Calu3 (cell line): ENCODE measurements at places on chromosomes 4 and X.

- H3K27ac ChIP-seq: peak overlapping the region; percentile 57
- peaks cover 23% of the 10 kb centered on the region for H3K36me3 ChIP-seq
- peaks cover 63% of the 10 kb centered on the region for H3K4me1 ChIP-seq
- H3K4me3 ChIP-seq: no peak overlapping the region
Observed at GRCh38 chr4:142554412-142554811, 291.7 kb downstream of the INPP4B start.

DNA sequence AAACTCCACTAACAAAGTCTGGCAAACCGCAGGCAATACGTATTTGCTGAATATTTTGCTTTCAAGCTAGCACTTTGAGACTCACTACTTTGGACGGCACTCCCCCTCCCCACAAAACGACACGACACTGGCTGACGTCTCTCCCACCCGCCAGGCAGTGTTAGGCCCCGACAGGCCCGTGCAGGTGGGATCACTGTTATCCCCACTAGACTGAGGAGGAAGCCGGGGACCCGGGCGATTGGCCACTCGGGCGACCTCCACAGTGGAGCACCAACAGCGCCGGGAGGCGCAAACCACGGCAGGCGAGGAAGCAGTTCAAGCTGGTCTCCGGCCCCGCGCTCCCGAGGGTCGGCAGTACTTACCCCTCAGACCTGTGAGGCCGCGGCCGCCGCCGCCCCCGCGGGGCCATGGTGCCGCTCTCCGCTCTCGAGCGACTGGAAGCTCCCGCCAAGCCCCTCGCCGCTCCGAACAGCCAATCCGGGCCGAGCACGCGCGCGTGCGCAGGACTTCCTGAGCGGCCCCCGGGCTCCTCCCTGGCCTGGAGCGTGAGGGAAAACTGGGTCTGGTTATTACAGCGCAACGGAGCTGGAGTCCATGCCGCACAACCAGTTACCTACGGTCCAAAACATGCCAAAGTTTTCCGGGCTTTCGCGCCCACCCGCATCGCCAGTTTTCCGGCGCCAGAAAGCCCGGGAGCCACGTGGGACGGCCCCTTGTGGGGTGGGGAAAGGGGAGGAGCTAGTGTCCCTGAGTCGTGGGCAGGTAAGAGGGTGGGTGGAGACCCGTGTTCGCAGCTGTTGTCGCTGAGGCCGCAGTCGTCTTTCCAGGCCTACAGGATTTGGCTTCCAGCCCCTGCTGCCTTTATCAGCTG, at the start of gene CENPU:
CENPU (minus strand) TSS at position 443 of the 871 bp plus-strand sequence; CDS start at position 409, 34 bp downstream.
- H3K27me3 ChIP-seq: no peaks in the 10 kb centered on the region
- peaks cover 43% of the 10 kb centered on the region for H3K36me3 ChIP-seq
- DNase-seq: peak; percentile 93
- peak within 1 kb of the TSS; percentile 96 for H3K4me3 ChIP-seq
- H3K4me1 ChIP-seq: no peaks in the 10 kb centered on the region

DNA sequence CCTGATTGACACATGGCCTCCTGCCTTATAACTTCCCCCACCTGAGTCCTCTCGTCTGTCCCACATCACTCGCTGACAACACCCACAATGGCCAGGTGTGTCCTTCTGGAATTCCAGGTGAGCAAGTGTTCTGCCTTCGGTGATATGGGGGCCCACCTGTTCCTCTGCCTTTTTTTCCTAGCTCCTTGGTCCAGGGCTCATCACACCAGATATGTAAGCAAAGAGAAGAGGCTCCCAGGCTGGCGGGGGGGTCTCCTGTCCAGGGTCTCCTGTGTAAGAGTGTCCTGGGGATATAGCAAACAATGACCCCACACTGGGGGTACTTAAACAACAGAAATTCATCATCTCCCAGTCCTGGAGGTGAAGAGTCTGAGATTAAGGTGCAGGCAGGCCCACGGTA, 25.2 kb downstream of the P2RY8 start:
- H3K4me1 ChIP-seq: no peaks in the 10 kb centered on the region
- H3K27ac ChIP-seq: no peak overlapping the region
- no peak for DNase-seq
- peaks cover 33% of the 10 kb centered on the region for H3K27me3 ChIP-seq
- no peak overlapping the region for H3K4me3 ChIP-seq
- no peaks in the 10 kb centered on the region for H3K36me3 ChIP-seq

- peak overlapping the region; percentile 97 for H3K27ac ChIP-seq
- peaks cover 69% of the 10 kb centered on the region for H3K36me3 ChIP-seq
- no peak for DNase-seq
- peaks cover 48% of the 10 kb centered on the region for H3K4me1 ChIP-seq
- H3K4me3 ChIP-seq: no peak overlapping the region
Observed at GRCh38 chr4:74658116-74658515, 136.2 kb downstream of the BTC start.

DNA sequence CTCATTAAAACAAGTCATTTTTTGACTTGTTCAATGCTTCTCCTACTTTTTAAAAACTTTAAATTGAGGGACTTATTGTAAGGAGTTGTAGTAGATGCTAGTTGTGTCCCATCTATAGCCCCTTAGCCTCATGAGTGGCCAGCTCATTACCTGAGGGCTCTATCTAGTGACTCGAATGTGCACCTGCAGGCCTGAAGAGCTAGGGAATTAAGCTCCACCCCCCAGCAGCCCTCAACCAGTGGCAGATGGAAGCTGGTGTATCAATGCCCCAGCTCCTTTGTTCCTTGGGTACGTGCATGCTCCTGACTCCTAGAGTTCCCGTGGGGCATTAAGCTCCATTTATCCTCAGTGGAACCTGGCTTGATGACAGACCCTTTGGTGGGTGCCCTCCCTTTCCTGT, 146.7 kb upstream of the FAM9B start:
- peak; percentile 23 for DNase-seq
- no peaks in the 10 kb centered on the region for H3K27me3 ChIP-seq

DNA sequence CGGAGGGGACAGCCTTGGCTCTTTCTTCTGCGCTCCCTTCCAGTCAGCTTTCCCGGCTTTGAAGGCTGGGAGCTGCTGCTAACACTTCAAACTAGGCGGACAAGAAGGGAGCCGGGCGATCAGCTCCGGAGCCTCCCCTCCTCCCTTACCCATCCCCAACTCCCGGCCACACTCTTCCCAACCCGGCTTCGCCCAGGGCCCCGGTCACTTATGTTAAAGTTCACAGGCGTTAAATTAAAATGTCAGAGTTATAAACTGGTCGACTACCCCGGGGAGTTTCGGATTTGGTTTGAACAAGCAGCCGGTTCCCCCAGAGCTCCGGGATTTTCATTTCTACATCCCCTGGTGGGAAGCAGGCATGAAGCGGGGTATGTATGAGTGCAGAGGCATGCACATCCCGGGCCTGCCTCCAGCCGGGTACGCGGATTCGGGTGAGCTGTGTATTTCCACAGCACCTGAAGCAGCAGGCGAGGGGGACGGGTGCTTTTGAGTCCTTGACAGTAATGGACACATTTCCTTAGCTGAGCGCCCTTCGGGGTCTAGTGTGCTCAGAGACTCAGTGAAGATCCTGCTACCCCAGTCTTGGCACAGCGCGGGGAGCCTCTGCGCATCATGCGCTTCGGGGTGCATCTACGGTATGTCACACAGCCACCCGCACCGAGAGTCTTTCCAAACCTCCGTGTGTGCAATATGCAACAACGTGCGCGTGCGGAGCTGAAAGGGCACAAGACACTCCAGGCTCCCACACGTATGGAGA, 880 bp downstream of the UNC5C start:
- peaks cover 16% of the 10 kb centered on the region for H3K27me3 ChIP-seq
- H3K36me3 ChIP-seq: peaks cover 6% of the 10 kb centered on the region
- peaks cover 7% of the 10 kb centered on the region for H3K4me1 ChIP-seq
- no peak for DNase-seq
- H3K27ac ChIP-seq: no peak overlapping the region

DNA sequence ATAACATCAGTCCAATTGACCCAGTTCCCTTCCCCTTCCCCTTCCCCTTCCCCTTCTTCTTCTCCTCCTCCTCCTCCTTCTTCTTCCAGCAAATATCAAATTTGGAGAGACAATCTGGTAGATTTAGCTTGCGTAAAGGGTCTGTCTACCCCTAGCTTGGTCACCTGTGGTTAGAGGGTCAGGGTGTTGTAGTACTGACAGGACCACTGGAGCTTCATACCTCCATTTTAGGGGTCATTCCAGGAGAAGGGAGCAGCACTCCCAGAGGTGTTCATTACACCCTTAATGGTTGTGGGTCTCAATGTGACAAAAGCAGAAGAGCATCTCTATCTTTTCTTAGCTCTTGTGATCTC, 3.7 kb upstream of the FGB start:
- H3K27ac ChIP-seq: no peak overlapping the region
- no peak overlapping the region for H3K4me3 ChIP-seq
- no peaks in the 10 kb centered on the region for H3K36me3 ChIP-seq
- H3K4me1 ChIP-seq: peaks cover 18% of the 10 kb centered on the region
- DNase-seq: no peak

- H3K4me3 ChIP-seq: peak overlapping the region; percentile 100
- H3K27ac ChIP-seq: peak overlapping the region; percentile 92
- H3K4me1 ChIP-seq: peaks cover 25% of the 10 kb centered on the region
- peaks cover 33% of the 10 kb centered on the region for H3K36me3 ChIP-seq
- H3K27me3 ChIP-seq: no peaks in the 10 kb centered on the region
Observed at GRCh38 chr4:119299260-119299671, 22.7 kb downstream of the FABP2 start.

- H3K36me3 ChIP-seq: no peaks in the 10 kb centered on the region
- H3K4me3 ChIP-seq: no peak overlapping the region
- no peak for DNase-seq
- no peaks in the 10 kb centered on the region for H3K4me1 ChIP-seq
Observed at GRCh38 chrX:63809173-63809572, 24.2 kb upstream of the ARHGEF9 start.

GRCh38 chrX:76428243-76429130, 977 bp downstream of the MAGEE1 start:
- no peak for DNase-seq
- H3K27me3 ChIP-seq: no peaks in the 10 kb centered on the region

GRCh38 chr4:156892805-156893204, 78.8 kb downstream of the PDGFC start:
- H3K4me3 ChIP-seq: no peak overlapping the region
- no peak overlapping the region for H3K27ac ChIP-seq
- peaks cover 5% of the 10 kb centered on the region for H3K36me3 ChIP-seq
- no peaks in the 10 kb centered on the region for H3K27me3 ChIP-seq
- H3K4me1 ChIP-seq: peaks cover 41% of the 10 kb centered on the region
